ENCODE measurements at places on chromosomes 2 and 18. TPM values are rescaled to one million over a fixed set of nuclear protein-coding genes. Genes with fewer than 3 reads are reported as not detected.

GRCh38 chr2:100234141-100234540, 88.2 kb downstream of the LONRF2 start:
- DNase-seq, result no peak
- H3K27me3 ChIP-seq, result no peaks in the 10 kb centered on the region
- H3K4me1 ChIP-seq, result peaks cover 17% of the 10 kb centered on the region
- H3K36me3 ChIP-seq, result no peaks in the 10 kb centered on the region

DNA sequence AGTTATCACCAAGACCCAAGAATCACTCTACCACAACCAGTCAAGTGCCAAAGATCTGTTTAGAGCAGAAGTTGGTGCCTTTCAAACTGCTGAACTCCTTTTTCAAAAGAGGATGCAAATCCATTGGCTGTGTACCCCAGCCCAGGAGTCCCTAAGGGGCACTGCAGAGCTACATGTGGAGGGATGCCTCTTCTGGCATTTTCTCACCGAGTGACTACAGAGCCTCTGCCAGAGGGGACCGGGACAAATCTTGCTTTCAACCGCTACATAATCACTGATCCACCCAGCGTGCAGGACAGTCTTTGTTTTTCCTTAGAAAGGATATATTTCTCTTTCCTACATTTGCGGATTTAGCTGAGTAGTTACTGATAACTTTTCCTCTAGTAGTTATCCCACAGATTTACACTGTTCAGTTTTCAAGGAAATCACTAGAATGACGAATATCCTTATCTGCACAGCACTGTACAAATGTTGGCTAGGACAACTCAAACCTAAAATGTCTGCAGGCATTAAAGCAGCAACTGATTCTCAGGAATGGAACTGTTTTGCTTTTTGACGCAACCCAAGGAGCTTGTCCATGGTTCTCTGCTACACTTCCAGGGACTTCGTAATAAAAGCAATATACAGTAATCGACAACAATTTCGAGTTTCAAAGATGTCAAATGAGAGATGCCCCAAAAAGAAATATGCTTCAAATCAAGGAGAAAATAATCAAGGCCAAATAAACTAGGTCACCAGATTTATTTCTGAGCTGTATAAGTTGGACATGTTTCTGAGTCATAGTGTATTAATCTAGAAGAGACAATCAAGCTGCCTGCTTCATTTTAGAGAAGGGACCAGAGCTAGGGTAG, 24.1 kb downstream of the EPB41L3 start:
- H3K36me3 ChIP-seq, result no peaks in the 10 kb centered on the region
- no peak overlapping the region for H3K27ac ChIP-seq
- H3K27me3 ChIP-seq, result peaks cover 2% of the 10 kb centered on the region
- no peak overlapping the region for H3K4me3 ChIP-seq
- peaks cover 10% of the 10 kb centered on the region for H3K4me1 ChIP-seq

- peaks cover 60% of the 10 kb centered on the region for H3K36me3 ChIP-seq
- H3K4me1 ChIP-seq, result peaks cover 10% of the 10 kb centered on the region
- no peak overlapping the region for H3K4me3 ChIP-seq
Measured at GRCh38 chr2:157751462-157752058, 122.9 kb upstream of the ACVR1C start.

- DNase-seq, result no peak
- H3K4me3 ChIP-seq, result no peak overlapping the region
- peaks cover 16% of the 10 kb centered on the region for H3K36me3 ChIP-seq
Measured at GRCh38 chr2:24832931-24833701, 39.9 kb downstream of the CENPO start.

- no peak overlapping the region for H3K4me3 ChIP-seq
- no peak overlapping the region for H3K27ac ChIP-seq
- peaks cover 6% of the 10 kb centered on the region for H3K36me3 ChIP-seq
Measured at GRCh38 chr2:8149985-8150539, 531.8 kb upstream of the ID2 start.

DNA sequence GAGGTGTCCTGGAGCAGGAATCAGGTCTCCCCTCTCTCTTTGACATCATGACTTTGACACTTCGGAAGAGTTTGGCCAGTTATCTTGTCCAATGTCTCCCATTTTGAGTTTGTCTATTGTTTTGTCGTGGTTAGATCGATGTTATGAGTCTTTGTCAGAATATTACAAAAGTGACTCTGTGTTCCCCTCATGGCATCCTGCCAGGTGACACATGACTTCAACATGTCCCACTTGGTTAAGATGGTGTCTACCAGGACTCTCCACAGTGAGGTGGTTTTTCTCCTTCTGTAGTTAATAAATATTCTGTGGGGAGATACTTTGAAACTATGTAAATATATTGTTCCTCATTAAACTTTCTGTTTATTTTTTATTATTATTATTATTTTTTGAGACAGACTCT, 76.6 kb upstream of the BZW1 start:
- H3K27me3 ChIP-seq, result peaks cover 14% of the 10 kb centered on the region
- H3K4me3 ChIP-seq, result no peak overlapping the region
- peaks cover 2% of the 10 kb centered on the region for H3K36me3 ChIP-seq
- peaks cover 13% of the 10 kb centered on the region for H3K4me1 ChIP-seq

DNA sequence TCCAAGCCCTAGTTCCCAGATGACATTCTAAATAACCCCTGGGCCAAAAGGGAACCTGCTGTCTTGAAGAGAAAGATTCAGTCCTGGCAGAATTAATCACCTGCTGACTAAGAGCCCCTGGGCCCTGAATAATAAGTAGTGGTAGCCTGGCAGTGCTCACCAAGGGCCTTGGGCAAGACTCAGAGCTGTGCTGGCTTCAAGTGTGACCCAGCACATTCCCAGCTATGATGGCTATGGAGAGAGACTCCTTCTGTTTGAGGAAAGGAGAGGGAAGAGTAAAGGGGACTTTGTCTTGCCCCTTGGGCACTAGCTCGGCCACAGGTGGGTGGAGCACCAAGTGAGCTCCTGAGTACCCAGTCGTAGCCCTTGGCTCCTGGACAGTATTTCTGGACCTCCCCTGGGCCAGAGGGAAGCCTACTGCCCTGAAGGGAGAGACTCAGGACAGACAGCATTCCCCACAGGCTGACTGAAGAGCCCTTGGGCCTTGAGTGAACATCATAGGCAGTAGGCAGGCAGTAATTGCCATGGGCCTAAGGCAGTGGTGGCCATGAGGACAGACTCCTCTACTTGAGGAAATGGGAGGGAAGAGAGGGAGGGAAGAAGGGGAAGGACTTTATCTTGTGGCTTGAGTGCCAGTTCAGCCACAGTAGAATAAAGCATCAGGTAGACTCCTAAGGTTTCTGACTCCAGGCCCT, 40.0 kb upstream of the INPP4A start:
- H3K27ac ChIP-seq, result no peak overlapping the region
- peaks cover 8% of the 10 kb centered on the region for H3K27me3 ChIP-seq
- no peak overlapping the region for H3K4me3 ChIP-seq
- H3K36me3 ChIP-seq, result no peaks in the 10 kb centered on the region

- H3K27me3 ChIP-seq, result peaks cover 4% of the 10 kb centered on the region
- no peak for DNase-seq
- H3K27ac ChIP-seq, result no peak overlapping the region
- H3K4me3 ChIP-seq, result no peak overlapping the region
- no peaks in the 10 kb centered on the region for H3K4me1 ChIP-seq
Measured at GRCh38 chr2:898319-898718, 52.3 kb upstream of the SNTG2 start.

The LOXHD1 gene
- total RNA-seq, result 0.07 TPM

The PROC gene
- total RNA-seq, result not detected

The MC4R gene
- not detected for total RNA-seq

The SAG gene
- 0.39 TPM for total RNA-seq

The SLC38A11 gene
- total RNA-seq, result not detected

The KHK gene
- 10.6 TPM for total RNA-seq

The AGXT gene
- total RNA-seq, result not detected

The MFSD6 gene
- 35.4 TPM for total RNA-seq

The VSNL1 gene
- not detected for total RNA-seq

The DNAJC5G gene
- total RNA-seq, result not detected
